ENCODE measurements at places on chromosomes 12 and 14.
A peak's percentile ranks its signal among the peaks of the same experiment; 100 is the strongest.

DNA sequence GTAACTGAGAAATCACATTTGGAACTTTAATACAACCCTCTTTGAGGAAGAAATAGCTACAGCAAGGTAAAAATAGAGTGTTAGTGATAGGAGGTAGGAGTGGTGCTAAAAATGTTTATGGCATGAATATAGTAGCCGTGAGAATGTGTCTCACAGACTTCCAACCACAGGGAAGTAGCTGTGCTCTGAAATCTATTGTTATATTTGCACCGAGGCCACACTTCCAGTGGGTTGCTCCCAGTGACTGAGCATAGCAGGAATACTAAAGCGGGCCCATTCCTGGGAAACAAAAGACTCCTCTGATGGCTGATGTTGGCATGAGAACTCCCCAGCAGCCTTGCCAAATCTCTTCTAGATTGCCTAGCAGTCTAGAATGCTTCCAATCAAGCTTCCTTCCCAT is 174.1 kb upstream of the PLXNC1 start:
- DNase-seq: no peak

- DNase-seq: no peak
Measured at GRCh38 chr12:22459838-22460490, 84.4 kb downstream of the C2CD5 start.

DNA sequence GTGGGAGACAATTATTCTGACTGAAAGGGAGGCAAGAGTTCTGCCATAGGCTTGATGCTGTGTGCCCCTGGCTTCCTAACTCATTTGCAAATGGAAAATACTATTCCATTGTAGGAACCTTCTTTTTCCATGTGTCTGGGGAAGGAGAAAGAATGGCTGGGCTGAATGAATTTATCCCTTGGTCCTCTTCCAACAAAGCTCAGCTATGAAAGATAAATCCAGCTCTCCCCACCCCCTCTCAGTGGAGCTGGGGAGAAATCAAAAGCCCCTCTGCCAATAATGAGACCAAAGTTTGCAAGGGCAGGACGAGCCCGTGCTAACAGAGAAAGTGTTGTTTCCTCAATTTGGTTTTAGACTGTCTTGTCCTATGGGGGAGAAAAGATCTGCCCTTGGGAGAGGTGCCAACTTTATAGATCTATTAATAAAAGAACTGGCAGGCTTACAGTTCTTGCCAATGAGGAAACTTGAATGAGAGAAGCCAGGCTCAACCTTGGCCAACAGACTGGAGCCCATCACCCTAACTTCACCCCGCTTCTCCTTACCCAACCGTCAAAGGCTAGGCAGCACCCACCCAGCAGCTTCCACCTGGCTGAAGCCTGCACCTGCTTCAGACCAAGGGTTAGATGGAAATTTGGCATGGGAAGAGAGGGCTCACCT is 8.9 kb upstream of the TCL1B start:
- no peak for DNase-seq

DNA sequence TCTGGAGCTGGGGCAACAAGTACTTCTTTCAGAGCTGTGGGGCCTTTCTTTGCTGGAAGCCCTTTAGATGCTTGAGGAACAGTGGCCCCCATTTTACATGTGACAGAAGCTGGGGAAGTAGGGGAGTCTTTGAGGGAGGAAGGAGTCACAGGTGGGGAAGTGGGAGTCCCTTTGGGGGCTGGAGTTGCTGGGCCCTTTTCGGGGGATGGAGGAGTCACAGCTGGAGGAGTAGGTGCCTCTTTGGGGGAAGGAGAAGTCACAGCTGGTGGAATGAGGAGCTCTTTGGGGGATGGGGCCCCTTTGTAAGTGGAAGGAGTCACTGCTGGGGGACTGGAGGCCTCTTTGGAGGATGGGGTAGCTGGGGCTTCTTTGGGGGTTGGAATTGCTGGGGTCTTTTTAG is 8.6 kb downstream of the NACA start:
- DNase-seq: no peak

GRCh38 chr14:64501411-64502171 is 2.0 kb downstream of the ZBTB25 start:
- peak; percentile 27 for DNase-seq

GRCh38 chr12:83099436-83099835 is 412.7 kb downstream of the TMTC2 start:
- DNase-seq: no peak

- no peak for DNase-seq
Measured at GRCh38 chr12:22038734-22039133, 7.3 kb upstream of the CMAS start.

DNA sequence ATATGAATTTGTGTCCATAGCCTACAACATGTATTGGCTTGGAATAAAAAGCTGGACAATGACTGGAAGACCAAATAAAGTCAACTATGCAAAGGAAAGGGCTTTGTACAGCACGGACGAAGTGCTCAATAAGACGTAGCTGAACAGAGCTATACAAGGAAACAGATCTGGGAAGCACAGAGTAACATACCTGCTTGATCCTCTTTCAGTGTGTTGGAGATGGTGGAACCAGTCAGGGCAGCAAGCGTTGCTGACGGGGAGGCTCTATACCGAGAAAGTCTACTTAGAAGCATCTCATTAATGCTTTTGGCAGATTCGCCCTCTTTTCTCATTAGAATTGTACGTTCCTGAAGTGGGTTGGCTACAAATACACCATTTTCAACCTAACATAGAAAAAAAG is 99.3 kb downstream of the HECTD4 start:
- DNase-seq: no peak

DNA sequence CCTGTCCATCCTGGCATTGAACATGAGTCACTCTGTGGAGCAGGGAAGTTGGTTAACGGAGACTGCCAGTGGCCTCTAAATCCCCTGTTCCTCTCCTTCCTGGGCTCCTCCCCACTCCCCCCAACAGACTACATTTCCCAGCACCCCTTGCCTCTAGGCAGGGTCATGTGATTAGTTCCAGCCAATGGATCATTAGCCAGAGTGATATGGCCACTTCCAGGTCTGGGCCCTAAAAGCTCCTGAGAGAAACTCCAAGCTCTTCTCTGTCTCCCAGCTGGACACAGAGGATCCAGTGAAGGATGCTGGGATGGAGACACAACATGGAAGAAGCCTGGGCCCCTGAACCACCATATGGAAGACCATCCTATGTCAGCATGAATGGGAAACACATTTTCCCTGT is 54.4 kb upstream of the RFLNA start:
- DNase-seq: peak; percentile 20

GRCh38 chr12:92034858-92035401 is 110.7 kb downstream of the BTG1 start:
- no peak for DNase-seq

GRCh38 chr12:23335593-23335992 is 613.9 kb downstream of the SOX5 start:
- DNase-seq: no peak

DNA sequence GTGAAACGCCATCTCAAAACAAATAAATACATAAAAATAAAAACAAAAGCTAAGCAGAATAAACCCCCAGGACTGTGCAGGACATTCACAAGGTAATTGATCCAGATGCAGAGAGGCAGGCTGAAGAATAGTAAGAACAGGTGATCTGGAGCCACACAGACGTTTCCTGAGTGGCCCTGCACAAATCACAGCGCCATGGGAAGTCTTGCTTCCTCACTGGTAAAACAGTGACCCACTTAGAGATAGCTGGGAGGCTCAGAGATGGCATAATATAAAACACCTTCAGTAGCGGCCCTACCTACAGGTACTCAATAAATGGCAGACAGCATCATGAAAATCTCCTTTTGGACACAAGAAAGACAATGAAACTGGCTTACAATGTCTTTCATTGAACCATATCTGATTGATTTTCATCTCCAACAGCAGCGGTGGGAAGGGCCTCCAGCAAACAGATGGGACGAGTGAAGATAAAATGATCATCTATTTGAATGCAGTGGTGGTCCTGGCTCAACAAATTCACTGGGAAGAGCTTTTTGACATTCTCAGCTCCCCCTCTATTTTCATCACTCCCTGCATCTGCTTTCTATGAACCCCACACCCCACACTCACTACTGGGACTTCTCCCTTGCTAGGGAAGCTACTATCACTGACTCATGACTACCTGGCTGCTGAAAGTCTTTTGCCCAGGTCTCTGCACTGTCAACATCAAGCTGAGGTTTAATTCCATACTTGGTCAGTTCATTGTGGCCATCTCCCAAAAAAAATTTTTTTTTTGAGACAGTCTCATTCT is 63.9 kb downstream of the FOXN3 start:
- no peak for DNase-seq

DNA sequence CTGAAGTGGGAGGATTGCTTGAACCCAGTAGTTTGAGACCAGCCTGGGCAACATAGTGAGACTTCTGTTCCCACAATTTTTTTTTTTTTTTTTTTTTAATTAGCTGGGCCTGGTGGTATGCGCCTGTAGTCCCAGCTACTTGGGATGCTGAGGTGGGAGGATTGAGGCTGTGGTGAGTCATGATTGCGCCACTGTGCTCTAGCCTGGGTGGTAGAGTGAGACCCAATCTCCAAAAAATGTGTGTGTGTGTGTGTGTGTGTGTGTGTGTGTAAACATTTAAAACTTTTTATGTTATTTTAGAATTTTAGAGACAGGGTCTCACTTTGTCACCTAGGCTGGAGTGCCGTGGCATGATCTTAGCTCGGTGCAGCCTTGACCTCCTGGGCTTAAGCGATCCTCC is 6.8 kb downstream of the PPP1R36 start:
- DNase-seq: no peak

- DNase-seq: no peak
Measured at GRCh38 chr14:96198430-96199130, 6.1 kb upstream of the BDKRB2 start.

- no peak for DNase-seq
Measured at GRCh38 chr14:95052016-95052585, 105.2 kb downstream of the DICER1 start.

- no peak for DNase-seq
Measured at GRCh38 chr12:128844031-128844635, 9.1 kb upstream of the GLT1D1 start.

DNA sequence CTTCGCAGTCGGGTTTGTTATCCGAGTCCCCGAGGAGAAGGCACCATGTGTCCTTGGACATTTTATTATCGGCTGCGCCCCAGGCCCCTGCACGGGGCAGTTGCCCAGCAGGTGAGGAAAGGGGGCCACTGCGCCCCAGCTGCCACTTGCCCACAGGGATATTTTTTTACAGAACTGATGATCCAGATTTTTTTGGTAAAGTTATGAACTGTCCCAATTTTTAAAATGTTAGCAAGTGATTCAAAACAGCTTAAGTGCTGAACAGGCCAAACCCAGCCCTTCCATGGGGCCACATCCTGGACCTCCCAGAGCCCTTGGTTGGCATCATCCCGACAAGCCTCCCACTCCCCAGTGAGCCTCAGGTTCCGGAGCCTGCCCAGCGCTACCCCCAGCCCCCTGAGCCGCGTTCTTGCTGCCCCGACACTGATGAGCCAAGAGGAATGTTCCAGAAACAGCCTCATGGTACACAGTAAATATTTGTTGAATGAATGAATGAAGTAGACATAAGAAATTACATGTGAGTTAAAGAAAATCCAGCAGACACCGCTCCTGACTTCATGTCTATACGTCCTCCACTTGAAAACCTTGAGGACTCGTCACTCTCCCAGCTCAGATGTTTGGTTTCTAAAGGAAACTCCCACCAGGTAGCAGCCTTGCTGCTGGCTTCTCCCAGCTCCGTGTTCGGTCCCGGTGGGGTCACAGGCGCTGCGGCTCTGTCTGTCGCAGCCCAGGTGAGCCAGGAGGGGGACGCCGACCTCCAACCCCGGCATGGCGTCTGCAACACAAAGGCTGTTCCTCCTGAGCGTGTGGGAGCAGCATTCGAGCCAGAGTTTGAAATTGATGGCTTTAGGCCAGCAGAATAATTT is 88.5 kb downstream of the ADGRD1 start:
- DNase-seq: no peak

DNA sequence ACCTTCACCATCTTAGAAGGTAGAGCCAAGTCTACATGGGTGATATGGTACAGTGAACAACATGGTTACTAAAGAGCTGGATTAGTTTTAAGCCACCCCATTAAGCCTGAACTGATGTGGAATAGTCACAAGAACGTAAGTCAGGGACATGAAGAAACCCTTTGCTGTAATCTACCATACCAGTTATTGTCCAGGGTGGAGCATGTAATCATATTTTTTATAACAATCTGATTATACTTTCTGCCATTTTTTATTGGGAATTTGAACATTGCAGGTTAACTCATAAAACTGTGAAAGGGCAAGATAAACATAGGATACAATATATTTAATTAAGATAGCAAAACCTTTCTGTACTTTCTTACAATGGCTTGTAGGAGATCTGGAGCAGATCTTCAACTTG is 103.6 kb downstream of the FIGNL2 start:
- no peak for DNase-seq

DNA sequence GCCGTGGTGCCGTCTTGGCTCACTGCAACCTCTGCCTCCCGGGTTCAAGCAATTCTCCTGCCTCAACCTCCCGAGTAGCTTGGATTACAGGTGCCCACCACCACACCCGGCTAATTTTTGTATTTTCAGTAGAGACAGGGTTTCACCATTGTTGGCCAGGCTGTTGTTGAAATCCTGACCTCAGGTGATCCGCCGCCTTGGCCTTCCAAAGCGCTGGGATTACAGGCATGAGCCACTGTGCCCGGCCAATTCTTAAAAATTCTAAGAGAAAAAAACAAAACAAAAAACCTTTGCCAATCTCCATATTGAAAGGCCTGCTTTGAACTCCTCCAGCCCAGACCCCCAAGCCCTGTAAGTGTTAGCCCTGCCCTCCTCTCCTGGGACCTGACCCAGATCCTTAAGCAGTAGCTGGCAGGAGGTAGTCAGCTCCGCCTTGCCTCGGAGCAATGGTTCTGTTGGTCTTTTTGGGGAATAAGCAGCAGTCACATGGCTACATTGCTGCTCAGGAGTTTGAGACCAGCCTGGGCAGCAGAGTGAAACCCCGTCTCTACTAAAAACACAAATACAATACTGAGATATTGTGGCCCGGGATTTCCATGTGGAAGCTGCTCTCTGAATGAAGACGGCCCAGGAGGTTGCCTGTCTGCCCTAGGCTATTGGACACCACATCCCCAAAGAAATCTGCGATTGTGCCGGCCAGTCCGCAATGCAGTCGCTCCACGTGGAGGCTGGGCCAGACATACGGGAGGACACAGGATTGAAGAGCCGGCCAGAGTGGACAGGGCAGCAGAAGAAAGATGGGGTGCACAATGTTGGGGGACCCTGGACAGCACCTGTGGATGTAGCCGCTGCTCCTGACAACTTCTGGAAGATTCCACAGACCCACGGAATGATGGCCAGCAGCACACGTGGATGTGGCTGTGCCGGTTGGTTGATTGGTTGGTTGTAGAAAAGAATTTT is 28.8 kb upstream of the BEGAIN start:
- DNase-seq: no peak

DNA sequence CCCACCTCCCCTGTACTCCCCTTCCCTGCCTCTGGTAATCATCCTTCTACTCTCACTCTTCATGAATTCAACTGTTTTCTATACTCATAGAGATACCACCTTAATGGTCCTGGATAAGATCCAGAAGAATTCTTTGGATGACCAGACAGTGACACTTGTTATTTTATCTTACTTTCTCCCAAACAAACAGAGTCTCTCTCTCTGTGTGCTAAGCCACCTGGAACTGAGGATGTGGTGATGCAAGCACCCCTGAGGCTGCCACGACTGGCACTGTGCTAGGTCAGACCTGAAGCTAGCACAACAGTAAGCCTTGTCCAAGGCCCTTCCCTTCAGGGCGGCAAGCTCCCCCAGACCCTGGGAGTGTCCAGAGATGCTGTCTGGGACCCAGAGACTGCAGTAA is 250.2 kb downstream of the C12orf50 start:
- DNase-seq: no peak

- no peak for DNase-seq
Measured at GRCh38 chr14:74299061-74299545, 3.6 kb downstream of the ABCD4 start.

Measured in SW 1271 (cell line).